ENCODE measurements at places on chromosomes 1 and 21.
A peak's percentile ranks its signal among the peaks of the same experiment; 100 is the strongest.

DNA sequence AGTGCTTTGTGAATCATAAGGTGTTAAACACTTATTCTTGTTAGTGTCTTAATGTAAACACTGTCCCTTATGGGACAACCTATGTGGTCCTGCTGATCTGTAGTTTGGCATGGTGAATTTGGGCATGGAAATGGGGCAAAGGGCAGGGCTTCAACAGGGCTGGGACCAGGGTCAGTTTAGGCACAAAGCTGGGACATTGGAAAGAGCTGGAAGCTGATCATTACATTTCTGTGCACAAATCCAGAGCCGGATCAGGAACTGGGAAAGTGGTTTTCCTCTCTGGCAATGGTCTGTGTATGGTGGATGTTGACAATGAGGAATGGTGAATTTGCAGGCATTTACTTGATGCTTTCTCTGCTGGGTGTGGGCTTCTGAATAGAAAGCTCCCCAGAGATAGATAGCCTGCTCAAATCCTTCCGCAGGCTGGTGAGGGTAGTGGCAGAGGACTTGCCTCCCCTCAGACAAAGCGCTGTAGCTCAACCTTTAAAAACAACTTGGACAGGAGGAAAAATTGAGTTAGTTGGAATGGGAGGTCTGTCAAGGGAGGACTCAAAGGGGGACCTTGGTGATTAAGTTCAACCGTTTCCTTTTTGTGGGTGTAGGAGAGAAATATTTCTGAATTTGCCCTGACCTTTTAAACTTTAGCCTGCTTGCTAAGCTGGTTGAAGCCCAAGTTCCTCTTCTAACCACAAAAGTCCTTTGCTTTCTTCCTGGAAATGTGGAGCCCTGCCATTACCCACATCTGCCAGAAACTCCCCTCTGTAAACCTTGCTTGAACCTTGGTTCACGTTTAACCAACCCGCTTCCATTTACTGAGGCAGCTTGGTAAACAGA is 35.3 kb downstream of the HLX start:
- no peak for DNase-seq

DNA sequence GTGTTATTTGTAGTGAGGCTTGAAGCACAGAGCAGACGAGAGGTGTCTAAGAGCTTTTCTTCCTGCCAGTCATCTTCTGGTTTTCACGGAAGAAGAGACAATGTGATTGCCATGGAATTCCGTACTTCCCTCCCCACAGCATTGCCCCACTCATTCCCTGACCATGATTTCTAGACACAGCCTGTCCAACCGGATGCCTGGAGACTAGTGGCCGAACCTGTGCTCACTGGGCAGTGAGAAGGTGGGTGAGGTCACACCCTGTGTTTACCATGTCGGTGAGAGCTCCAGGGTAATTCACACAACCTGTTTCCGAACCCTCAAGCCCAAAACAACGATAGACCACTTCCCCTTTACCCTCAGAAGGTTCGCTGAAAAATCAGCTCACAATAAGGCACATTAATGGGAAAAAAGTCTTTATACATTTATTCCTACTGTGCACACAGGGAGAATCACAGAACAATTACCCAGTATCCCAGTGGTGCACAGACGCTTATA is 271.9 kb upstream of the FMN2 start:
- DNase-seq = no peak

GRCh38 chr1:7745783-7746182 is 25.3 kb upstream of the VAMP3 start:
- DNase-seq = no peak

GRCh38 chr1:205983925-205984725 is 19.1 kb downstream of the RAB7B start:
- DNase-seq = peak; percentile 91

- DNase-seq = no peak
Measured at GRCh38 chr1:114152508-114153260, 985 bp downstream of the SYT6 start.

- DNase-seq = no peak
Measured at GRCh38 chr1:208581209-208581608, 337.0 kb upstream of the PLXNA2 start.

- DNase-seq = no peak
Measured at GRCh38 chr1:93338387-93339146, 7.1 kb upstream of the DR1 start.

DNA sequence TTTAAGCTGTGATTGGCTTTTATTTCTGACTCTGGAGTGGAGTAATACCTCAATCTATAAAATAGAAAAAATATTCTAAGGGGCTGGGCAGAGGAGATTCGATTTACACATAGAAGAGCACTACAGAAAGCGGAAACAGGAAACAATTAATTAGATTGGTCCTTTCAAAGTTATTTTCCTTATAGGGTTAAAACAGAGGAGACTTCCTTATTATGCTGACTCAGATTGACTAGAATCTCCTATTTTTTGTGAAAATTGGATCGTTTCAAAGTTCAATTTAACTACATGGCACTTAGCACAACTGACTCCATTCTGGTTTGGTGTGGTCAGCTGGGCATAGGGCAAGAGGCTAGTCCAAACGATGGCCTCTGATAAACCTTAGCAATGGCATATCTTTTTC is 48.3 kb upstream of the NCAM2 start:
- no peak for DNase-seq

GRCh38 chr1:199780948-199781670 is 246.4 kb upstream of the NR5A2 start:
- DNase-seq = no peak

DNA sequence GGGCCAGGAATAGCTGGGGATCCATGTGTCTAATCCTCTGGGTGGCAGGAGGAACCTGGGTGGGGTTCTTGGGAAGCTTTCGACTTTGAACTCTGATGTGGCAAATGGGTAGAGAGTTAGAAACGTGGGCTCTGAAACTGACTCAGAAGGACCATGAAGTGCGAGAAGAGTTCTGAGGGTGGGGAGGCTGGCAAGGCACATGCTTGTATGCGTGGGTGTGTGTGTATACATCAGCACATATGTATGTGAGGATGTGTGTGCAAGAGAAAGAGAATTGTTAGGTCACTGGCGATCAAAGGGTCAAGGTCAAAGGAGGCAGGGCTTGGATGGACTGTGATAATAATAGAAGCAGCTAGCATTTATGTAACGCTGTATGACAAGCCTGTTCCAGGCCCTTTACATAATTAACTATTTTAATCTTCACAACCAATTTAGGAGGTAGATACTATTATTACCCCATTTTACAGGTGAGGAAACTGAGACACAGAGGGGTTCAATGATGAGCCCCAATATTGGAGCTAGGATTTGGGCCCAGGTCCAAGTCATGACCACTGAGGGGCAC is 84.5 kb upstream of the POU3F1 start:
- DNase-seq = no peak

DNA sequence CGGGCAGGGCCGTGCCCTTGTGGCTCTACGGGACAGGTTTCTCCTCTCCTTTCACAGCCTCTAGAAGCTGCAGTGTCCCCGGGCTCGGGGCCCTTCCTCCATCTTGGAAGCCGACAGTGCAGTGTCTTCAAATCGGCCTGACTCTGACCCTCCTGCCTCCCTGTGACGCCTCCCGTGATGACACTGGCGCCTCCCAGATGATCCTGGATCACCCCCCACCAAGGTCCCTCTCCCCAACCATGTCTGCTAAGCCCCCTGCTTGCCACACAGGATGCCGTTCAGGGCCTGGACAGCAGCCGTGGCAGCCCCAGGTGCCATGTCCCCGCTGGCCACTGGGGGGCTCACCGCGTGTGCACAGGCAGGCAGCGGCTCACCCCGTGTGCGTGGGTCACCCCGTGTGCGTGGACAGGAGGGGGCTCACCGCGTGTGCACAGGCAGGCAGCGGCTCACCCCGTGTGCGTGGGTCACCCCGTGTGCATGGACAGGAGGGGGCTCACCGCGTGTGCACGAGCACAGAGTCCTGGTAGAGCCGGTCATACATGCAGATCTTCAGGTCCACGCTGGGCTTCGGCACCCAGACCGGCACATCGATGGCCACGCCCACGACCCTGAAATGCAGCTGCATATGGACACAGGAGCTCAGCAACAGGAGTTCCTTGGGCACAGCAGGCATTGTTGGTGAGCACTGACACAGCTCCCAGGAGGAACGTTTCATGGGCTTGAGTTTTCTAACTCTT is 24.9 kb upstream of the TMEM52 start:
- peak; percentile 87 for DNase-seq

DNA sequence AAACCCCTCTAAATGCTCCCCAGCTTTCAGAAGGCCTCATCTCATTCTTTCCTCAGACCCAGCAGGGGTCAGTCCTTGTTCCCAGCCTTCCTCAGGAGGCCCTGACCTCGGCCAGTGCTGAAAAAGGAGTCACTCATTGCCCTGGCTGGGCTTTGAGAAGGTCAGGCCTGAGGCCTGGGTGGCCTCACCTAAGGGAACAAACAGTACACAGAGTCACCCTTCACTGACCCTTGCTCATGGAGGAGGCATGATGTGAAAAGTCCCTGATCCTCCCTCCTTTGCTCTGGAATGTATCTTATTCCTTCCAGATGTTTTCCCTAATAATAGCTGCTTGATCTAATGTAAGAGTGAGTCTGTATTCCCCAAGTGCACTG is 117.7 kb upstream of the SLC44A3 start:
- DNase-seq = no peak

GRCh38 chr1:232383455-232384123 is 246.3 kb downstream of the SIPA1L2 start:
- no peak for DNase-seq

DNA sequence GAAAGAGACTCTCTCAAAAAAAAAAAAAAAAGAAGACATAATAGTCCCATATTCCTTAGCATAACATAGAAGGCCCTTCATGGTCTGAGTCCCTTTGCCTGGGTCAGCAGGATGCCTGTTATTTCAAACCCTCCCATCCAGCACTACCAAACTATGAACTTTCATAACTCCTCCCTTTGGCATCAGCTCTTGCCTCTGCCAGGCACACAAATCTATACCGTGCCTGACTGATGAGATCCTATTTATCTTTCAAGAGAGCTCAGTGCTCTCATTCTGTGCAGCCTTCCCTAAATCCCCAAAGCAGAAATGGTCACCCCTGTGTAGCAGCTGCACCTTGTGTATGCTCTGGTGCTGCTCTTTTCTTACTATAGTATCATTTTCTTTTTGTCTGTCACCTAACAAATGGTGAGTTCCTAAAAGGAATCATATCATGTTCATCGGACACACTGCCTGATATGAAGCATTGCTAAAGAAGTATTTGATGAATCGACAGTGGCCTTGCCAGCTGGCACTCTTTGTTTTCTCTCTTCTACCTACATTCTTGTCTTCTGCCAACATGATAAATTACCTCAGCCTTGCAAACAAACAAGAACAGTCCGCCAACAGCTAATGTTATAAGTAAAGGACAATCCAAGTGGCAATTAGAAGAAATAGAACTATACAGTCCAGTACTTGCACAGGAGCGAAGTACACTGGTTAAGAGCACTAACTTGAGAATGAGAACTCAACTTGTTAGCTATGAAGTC is 29.9 kb downstream of the FMO4 start:
- no peak for DNase-seq

GRCh38 chr1:230138561-230139239 is 71.7 kb downstream of the GALNT2 start:
- DNase-seq = no peak

DNA sequence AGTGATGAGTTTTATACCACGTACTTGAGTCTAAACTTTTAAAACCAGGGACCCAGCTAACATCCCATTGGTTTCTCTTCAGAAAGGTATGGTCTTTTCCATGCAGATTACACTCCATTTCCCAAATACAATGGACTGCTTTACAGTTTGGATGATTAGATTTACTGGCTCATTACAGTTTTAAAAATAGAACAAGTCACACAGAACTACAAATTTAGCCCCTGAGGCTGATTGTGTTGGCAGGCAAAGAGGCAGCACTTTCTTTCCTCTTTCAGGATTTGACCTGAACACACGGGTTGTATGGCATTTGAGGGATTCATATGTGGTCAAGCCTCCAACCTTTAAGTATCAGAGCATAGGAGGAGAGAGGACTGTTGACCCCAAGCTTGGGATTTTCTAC is 21.8 kb upstream of the VTCN1 start:
- DNase-seq = no peak

DNA sequence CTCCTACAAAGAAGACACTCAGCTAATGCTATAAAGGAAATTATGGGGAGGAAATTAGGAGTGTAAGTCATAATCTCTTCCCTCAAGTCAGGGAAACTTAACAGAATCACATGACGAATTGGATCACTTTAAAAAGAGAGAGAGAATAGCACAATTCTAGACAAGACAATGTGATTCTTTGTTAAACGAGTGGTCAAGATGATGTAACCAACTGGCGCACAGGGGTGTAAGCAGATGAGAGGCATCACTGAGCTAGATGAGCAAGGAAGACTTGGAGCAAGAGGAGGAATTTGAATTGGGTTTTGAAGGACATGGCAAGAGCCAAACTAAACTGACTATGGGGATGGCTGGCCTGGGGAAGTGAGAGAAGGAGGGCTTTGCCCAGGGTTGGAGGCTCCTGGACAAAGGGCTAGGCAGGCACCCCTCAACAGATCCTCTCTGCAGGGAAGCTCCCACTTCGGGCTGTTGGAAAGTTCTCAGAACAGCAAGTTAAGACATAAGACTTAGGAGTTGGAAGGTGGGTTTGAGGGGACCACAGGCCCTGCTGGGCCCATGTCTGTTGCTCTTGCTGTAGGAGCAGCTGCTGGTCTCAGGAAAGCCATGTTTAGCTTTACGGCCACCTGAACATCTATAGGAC is 123.9 kb upstream of the GRIK3 start:
- no peak for DNase-seq

- DNase-seq = no peak
Measured at GRCh38 chr1:210726621-210727020, 397.9 kb downstream of the HHAT start.

- DNase-seq = no peak
Measured at GRCh38 chr1:228457017-228457395, 30.2 kb upstream of the RNF187 start.

- no peak for DNase-seq
Measured at GRCh38 chr21:38474124-38474523, 24.2 kb downstream of the ERG start.

- no peak for DNase-seq
Measured at GRCh38 chr1:175130649-175131045, 61.9 kb downstream of the KIAA0040 start.

GRCh38 chr1:55786396-55786795 is 571.2 kb upstream of the USP24 start:
- DNase-seq = no peak

DNA sequence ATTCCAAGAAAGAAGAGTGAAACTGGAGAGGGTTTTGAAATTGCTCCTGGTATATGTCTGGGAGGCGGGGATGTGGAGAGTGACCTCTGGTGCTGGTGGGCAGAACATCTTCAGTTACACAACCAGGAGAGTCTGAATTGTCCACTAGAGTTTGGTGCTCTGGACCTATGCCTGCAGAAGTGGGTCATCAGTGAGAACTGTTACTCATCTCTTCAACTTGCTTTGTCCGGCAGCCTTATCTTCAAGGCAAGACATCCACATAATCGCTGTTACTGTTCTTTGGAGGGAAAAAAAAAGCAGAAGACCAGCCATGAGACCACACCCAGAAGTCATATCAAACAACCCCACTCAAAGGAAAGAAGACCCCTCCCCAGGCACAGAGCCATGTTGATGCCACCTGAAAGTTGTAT is 14.9 kb downstream of the SH2D1B start:
- no peak for DNase-seq

GRCh38 chr1:112876315-112876714 is 79.7 kb downstream of the SLC16A1 start:
- no peak for DNase-seq
